ENCODE measurements at places on chromosomes 7 and 10.

- DNase-seq, result no peak
- H3K27me3 ChIP-seq, result no peaks in the 10 kb centered on the region
- H3K4me1 ChIP-seq, result no peaks in the 10 kb centered on the region
- no peaks in the 10 kb centered on the region for H3K36me3 ChIP-seq
Measured at GRCh38 chr10:78362406-78363022, 328.9 kb downstream of the RPS24 start.

- no peak overlapping the region for H3K27ac ChIP-seq
- DNase-seq, result no peak
Measured at GRCh38 chr10:117503244-117504205, 39.0 kb upstream of the EMX2 start.

GRCh38 chr10:66519616-66520015 lies 406.2 kb upstream of the LRRTM3 start:
- no peak overlapping the region for H3K27ac ChIP-seq
- DNase-seq, result no peak
- no peaks in the 10 kb centered on the region for H3K27me3 ChIP-seq
- H3K4me3 ChIP-seq, result no peak overlapping the region
- no peaks in the 10 kb centered on the region for H3K36me3 ChIP-seq
- H3K4me1 ChIP-seq, result no peaks in the 10 kb centered on the region

DNA sequence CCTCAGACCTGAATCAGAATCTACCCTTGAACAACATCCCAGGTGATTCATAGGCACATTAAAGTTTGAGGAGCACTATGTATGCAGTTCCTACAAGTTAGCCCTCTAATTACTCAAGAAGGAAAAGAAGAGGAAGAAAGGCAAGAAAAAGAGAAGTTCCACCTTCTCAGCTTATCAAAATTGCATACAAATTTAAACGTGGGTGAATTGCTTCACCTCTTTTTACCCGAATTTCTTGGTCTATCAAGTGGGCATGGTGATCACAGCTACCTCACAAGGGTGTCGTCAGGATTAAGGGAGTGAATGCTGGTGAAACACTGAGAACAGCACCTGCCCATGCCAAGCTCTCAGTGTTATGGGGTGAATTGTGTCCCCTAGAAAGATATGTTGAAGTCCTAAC lies 43.8 kb upstream of the PAPSS2 start:
- no peaks in the 10 kb centered on the region for H3K27me3 ChIP-seq
- peaks cover 2% of the 10 kb centered on the region for H3K4me1 ChIP-seq
- H3K36me3 ChIP-seq, result no peaks in the 10 kb centered on the region
- no peak overlapping the region for H3K27ac ChIP-seq
- DNase-seq, result no peak
- H3K4me3 ChIP-seq, result no peak overlapping the region

GRCh38 chr10:74738542-74738941 lies 87.9 kb upstream of the KAT6B start:
- H3K36me3 ChIP-seq, result no peaks in the 10 kb centered on the region
- no peak for DNase-seq
- no peak overlapping the region for H3K4me3 ChIP-seq
- no peak overlapping the region for H3K27ac ChIP-seq
- H3K4me1 ChIP-seq, result no peaks in the 10 kb centered on the region

- DNase-seq, result no peak
- H3K4me1 ChIP-seq, result peaks cover 2% of the 10 kb centered on the region
- no peak overlapping the region for H3K4me3 ChIP-seq
- no peaks in the 10 kb centered on the region for H3K27me3 ChIP-seq
Measured at GRCh38 chr10:104430360-104430759, 76.7 kb downstream of the CFAP58 start.

DNA sequence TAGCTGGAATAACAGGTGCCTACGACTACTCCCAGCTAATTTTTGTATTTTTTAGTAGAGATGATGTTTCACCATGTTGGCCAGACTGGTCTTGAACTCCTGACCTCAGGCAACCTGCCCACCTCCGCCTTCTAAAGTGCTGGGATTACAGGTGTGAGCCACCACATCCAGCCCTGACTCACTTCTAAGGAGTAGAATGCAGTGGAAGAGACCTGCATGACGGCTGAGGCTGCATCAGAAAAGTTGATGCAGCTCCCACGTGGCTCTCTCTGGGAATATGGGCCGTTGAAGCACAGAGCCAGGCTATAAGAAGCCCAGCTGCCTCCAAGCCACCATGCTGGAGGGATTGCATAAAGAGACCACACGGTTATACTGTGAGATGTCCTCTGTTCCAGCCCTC lies 21.6 kb upstream of the ASL start:
- no peak overlapping the region for H3K4me3 ChIP-seq
- H3K27ac ChIP-seq, result no peak overlapping the region
- no peak for DNase-seq
- no peaks in the 10 kb centered on the region for H3K4me1 ChIP-seq

- H3K36me3 ChIP-seq, result no peaks in the 10 kb centered on the region
- H3K27ac ChIP-seq, result no peak overlapping the region
- H3K4me3 ChIP-seq, result no peak overlapping the region
Measured at GRCh38 chr10:11227103-11227502, 209.4 kb downstream of the CELF2 start.

DNA sequence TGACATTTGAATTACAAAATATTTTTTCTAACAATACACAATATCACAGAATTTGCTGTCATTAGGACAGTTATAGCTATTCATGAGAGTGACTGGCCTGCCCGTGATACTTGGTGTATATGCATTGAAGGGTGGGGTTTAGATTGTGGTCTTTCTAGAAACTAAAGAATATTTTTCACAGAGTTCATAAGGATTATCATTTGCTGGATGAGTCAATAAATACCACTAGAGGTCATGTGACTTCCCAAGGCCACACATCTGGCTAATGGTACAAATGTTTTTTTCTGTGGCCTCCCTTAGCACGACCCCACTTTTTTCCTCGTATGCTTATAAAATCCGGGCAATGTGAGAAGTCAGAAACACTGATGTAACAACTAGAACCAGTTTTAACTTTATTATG lies 5.2 kb downstream of the OPTN start:
- no peaks in the 10 kb centered on the region for H3K27me3 ChIP-seq
- no peak overlapping the region for H3K27ac ChIP-seq
- no peak for DNase-seq
- no peaks in the 10 kb centered on the region for H3K36me3 ChIP-seq

- no peak overlapping the region for H3K27ac ChIP-seq
- no peaks in the 10 kb centered on the region for H3K36me3 ChIP-seq
- H3K27me3 ChIP-seq, result no peaks in the 10 kb centered on the region
- H3K4me1 ChIP-seq, result peaks cover 3% of the 10 kb centered on the region
Measured at GRCh38 chr7:142328551-142328950, 70.7 kb upstream of the PRSS58 start.

GRCh38 chr7:132102942-132103341 lies 473.3 kb downstream of the PLXNA4 start:
- no peaks in the 10 kb centered on the region for H3K36me3 ChIP-seq
- no peak for DNase-seq
- no peak overlapping the region for H3K27ac ChIP-seq
- no peaks in the 10 kb centered on the region for H3K27me3 ChIP-seq

- H3K4me1 ChIP-seq, result no peaks in the 10 kb centered on the region
- H3K27ac ChIP-seq, result no peak overlapping the region
- H3K4me3 ChIP-seq, result no peak overlapping the region
- DNase-seq, result no peak
- H3K36me3 ChIP-seq, result no peaks in the 10 kb centered on the region
Measured at GRCh38 chr10:48279081-48279751, 4.7 kb upstream of the FRMPD2 start.

GRCh38 chr7:138001529-138002095 lies at the start of gene CREB3L2:
Gene CREB3L2, minus strand, starts transcription at chr7:138002086. Its CDS starts 381 bp downstream, at chr7:138001705.
- no peaks in the 10 kb centered on the region for H3K4me1 ChIP-seq
- no peak for DNase-seq
- no peaks in the 10 kb centered on the region for H3K36me3 ChIP-seq
- H3K4me3 ChIP-seq, result peak within 1 kb of the TSS; percentile 93
- H3K27ac ChIP-seq, result no peak within 1 kb of the TSS

DNA sequence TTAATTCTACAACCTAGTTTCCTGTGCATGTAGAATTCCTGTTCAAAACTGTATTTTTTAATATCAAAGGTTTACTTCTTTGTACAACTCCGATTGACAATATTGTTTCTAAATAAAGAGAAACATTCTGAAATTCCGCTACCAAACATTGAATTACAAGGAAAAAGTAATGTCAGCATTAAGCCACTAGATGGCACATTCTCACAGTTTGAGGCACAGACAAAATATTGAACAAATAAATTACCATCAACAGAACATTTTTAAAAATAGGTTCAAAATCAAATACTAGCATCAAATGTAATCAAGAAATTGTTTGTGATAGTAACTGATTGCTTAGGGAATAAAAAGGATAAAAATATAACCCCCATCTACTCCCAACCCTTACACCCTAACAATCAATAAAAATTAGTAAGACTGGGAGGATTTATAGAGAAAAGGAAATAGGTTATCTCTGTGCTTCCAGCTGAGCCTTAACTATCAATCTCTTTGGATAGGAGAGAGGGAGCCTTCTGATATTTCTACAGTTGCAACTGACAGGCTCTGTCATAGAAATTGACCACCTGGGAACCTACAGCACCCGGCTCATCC lies 86.6 kb upstream of the C7orf33 start:
- H3K36me3 ChIP-seq, result no peaks in the 10 kb centered on the region
- H3K27me3 ChIP-seq, result no peaks in the 10 kb centered on the region

Data from iPS DF 6.9 (cell line).